ENCODE measurements at places on chromosomes 13 and 19.

GRCh38 chr19:12954612-12954962 lies 2.4 kb downstream of the GADD45GIP1 start:
- no peak for DNase-seq

GRCh38 chr13:45113233-45114224 lies 6.8 kb upstream of the GTF2F2 start:
- no peak for DNase-seq

- DNase-seq: no peak
Measured at GRCh38 chr13:101025925-101026324, 351.3 kb upstream of the TMTC4 start.

- DNase-seq: no peak
Measured at GRCh38 chr19:43725468-43725867, 9.6 kb downstream of the IRGC start.

DNA sequence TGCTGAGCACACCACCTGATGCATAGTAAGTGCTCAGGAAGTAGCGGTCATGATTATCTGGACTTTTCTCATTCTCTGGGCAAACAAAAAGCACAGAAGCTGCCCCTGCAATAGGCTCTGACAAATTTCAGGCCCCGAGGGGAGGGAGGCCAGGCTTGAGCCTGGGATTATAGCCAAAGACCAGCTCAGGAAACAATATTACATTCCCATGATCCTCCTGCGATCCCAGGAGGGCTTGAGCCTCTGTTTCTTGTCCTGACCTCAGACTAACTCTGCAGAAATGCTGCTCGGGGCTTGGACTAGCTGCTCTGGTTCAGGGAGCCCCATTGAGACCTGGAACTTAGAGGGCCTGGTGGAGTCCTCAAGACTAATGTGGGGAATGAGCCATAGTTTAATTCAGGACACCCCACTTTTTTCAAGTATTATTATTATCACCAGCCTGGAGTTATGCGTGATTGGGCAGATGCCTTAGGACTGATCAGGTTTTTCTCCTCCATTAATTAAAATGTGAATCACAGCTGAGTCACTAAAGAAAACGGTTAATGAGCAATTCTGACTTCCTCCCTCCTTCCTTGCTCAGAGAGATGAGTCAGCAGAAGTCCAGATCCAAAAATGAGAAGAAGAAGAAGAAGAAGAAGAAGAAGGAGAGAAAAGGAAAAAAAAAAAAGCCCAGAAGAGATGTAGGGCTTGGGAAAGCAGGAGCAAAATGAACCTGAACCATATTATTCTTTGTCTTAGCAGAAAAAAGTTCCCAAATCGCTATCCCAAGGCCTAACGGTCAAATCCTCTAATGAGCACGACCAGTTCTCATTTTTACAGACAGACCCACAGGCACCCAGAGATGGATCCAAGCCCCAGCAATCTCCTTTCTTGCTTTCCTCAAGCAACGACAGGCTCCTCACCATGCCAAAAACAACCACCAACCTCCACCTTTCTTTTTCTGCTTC lies 107.2 kb downstream of the CACNA1A start:
- no peak for DNase-seq

DNA sequence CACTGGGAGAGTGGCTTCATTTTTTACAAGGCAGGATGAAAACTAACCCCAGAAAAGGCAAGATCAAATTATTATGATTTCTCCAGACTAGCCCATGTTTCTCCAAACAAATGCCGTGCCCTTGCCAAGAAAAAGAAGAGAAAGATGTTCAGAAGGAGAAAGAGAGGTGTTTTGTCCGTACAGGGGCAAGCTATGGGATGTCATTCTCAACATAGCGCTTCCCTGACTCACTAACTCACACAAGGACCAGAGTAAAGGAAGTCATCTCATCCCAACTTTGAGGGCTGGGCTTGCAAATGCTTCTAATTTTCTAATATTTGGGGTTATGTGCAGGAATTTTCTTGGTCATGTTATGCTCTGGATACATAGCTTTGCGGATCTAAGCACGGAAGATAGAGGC lies 224.2 kb upstream of the MAB21L1 start:
- DNase-seq: no peak

- no peak for DNase-seq
Measured at GRCh38 chr13:33014291-33014690, 1.9 kb upstream of the KL start.

GRCh38 chr13:90414691-90415596 lies 932.5 kb upstream of the MIR17HG start:
- DNase-seq: no peak

DNA sequence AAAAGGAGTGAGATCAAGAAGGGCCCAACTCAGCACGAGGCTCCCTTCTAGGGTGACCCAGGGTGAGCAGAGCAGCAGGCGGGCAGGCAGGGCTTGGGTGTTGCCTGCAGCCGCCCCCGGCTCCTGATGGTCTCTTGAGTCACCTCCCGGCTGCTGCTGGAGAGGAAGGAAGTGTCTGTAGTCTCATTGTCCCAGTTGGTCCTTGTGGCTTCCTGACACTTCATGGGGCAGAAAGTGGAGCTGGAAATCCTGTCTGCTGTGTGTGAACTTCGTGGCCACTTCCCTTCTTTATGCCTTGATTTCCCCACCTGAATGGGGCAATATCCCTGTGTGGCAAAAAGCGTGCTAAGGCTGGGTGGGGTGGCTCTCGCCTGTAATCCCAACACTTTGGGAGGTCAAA lies 2.5 kb downstream of the MAP1S start:
- DNase-seq: no peak

GRCh38 chr13:110251193-110251819 lies 55.7 kb downstream of the COL4A1 start:
- DNase-seq: no peak

DNA sequence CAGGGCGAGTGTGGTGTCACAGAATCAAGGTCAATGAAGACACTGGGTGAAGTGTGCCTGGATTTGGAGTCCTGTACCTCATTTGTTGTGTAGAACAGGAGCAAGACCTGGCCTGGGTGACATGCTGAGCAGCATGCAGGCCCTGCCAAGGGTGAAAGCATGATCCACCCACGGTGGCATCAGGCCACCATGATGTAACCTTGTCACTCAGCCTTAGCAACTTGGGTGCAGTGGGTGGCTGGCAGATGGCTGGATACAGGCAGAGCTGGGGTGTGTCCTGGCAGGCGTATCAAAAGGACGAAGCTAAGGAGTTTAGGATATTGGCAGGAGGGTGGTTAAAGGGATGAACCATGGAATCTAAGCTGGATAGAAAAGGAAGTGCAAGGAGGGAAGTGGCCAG lies 10.3 kb downstream of the THSD1 start:
- no peak for DNase-seq

DNA sequence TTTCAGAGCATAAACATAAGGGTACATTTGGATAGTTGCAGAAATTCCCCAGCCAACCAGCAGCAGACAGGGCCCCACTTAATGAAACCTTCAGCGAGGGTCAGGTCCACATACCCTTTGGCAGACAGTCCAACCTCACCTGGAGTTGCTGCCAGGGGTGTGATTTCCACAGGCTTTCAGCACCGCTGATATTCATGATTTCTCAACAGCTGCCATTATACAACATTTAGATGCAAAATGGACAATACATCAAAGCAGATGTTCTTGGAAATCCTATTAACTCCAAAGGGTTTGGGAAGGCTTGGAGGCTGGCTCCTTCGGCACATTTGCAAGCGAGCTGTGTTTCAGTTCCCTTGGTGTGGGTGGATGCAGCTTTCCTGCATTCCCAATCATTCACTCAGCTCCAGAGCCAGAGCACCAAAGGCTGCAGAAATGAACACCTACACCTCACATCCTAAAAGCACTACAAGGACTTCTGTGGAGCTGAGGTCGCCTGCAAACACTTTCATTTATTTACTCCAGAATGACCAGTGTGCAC lies 147.2 kb upstream of the VSTM2B start:
- no peak for DNase-seq

DNA sequence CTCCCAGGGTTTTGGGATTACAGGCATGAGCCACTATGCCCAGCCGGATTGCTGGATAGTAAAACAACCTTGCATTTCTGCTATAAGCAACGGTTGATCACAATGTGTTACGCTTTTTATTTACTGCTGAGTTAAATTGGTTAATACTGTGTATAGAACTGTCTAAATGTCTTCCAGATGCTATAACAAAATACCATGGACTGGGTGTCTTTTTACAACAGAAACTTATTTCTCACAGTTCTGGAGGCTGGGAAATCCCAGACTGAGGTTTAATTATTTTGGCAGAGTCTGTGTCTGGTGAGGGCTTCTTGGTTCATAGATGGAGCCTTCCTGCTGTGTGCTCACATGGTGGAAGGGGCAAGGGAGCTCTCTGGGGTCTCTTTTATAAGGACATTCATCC lies 65.5 kb downstream of the ING1 start:
- DNase-seq: no peak

- DNase-seq: peak; percentile 24
Measured at GRCh38 chr13:108322206-108322824, 52.8 kb downstream of the TNFSF13B start.

DNA sequence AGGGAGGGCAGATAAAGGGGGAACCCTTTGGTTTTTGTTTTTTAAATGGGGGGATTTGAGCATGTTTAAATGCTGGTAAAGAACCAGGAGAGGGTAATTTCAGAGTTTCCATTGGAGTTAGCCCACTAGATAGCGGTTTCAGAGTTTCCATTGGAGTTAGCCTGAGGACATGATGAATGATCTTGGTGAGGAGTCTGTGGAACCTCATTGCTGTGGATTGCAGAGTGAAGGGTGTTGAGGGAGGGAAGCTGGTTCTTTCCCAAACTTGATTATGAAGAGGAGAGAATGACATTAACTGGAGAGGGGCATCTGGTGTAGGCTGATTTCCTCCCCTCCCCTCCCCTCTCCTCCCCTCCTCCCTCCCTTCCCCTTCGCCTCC lies 5.0 kb downstream of the WASF3 start:
- no peak for DNase-seq

- no peak for DNase-seq
Measured at GRCh38 chr13:50588491-50589130, 254.9 kb downstream of the DLEU7 start.

- DNase-seq: no peak
Measured at GRCh38 chr19:53879140-53880081, 2.6 kb upstream of the PRKCG start.

GRCh38 chr13:36412736-36413135 lies 19.6 kb upstream of the CCNA1 start:
- no peak for DNase-seq

DNA sequence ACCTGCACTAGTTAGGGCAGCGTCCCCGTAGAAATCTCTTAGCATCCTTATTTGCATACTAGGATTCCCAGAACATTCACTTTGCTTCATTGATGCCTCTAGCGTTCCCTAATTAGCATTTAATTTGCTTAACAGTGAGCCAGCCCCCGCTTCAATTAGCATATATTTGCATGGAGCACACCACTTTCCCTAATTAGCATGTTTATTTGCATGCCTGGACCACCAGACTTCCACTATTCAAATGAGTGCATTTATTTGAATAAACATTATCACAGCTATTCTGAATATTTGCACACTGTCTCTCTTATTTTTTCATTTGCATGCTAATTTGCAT lies 69.6 kb downstream of the RYR1 start:
- DNase-seq: no peak

DNA sequence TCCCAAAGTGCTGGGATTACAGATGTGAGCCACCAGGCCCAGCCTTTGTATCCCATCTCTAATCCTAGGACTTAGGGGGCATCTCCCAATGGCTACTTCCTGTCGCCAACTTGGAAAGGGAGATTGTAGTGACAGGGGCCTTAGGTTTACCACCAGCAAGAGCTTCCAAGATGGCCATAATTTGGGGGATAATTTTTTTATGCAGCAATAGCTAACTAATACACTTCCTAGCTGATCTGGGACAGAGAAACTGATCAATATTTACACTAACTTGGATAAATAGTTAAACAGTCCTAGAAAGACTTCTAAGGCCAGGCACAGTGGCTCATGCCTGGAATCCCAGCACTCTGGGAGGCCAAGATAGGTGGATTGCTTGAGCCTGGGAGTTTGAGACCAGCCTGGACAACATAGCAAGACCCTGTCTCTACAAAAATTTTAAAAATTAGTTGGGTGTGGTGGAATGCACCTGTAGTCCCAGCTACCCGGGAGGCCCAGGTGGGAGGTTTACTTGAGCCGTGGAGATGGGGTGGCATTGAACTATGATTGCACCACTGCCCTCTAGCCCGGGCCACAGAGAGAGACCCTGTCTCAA lies 5.3 kb upstream of the COLGALT1 start:
- DNase-seq: no peak

DNA sequence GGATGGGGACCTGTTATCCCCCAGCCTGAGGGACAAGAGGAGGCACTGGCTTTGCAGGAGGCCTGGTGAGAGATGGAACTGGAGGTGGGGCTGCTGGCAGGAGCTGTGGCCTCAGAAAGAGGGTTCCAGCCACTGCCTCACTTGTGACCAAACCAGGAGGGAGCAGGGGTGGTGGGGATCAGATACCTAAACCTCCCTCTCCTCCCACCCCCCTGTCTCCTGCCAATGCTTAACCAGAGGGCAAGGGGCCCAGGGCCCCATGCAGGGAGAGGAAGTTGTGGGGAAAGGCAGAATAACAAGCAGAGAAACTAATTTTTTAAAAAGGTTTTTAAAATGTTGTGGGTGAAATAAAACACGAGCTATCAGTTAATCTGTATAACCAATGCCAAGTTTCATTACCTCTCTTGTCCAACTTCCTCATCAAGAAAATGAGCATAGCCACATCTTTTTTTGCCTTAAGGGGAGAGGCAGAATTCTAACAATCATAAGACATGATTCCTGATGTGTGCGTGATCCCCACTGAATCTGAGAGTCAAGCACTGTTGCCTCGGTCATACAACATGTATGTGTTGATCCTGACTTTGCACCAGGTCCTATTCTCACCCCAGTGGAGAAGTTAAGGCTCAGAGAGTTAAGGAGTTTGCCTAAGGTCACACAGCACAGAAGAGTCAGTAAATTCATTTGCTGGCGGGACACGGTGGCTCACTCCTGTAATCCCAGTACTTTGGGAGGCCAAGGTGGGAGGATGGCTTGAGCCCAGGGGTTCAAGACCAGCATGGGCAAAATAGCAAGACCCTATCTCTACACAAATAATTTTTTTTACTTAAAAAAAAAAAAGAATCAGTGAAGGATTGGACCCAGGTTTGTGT lies 12.9 kb downstream of the FXYD5 start:
- no peak for DNase-seq

DNA sequence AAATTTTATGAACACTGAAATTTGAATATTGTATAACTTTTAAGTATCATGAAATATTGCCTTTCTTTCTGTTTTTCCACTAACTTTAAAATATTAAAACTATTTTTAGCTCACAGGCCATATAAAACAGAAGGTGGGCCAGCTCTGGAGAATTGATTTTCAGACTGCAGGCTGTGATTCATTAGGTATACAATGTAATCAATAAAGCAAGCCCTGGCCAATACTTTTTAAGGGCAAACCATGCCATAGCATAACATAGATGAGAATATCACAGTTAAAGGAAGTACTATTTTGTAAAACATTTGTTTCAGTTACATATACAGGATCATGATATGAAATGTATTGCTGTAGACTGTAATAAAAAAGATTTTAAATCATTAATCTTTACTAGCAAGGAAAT lies 197.6 kb downstream of the MAB21L1 start:
- DNase-seq: no peak

GRCh38 chr19:41934849-41935374 lies 6.7 kb upstream of the ERFL start:
- no peak for DNase-seq

Data from NCI-H187 treated with DMSO at 0.1 percent for 48 hours (cell line).